ENCODE measurements at places on chromosomes 3 and 15.

GRCh38 chr3:110783541-110783940 lies 288.1 kb upstream of the NECTIN3 start:
- DNase-seq, result no peak

- no peak for DNase-seq
Observed at GRCh38 chr15:68666812-68667450, 88.1 kb downstream of the CORO2B start.

GRCh38 chr15:66620341-66620740 lies 54.5 kb upstream of the LCTL start:
- no peak for DNase-seq

- DNase-seq, result no peak
Observed at GRCh38 chr3:25648925-25649830, 15.5 kb downstream of the TOP2B start.

GRCh38 chr15:78695046-78695671 lies 54.1 kb upstream of the CHRNB4 start:
- DNase-seq, result no peak

DNA sequence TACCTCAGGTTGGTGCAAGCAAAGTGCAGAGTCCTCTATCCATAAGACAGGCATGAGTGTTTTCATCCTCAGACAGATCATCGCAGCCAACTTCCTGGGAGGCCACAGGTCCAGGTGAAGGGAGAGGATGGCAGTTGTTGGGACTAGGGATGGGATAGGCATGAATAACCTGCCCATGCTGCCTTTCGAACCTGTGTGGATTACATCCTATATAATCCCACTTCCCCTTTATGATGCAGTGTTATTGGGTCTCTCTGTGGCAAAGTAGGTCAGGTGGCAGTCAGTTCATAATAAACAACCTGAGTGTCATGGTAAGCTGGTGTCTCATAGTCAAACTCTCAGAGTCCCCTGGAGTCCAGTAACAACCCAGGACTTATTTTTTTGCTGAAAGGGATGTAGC lies 40.4 kb downstream of the CCR3 start:
- no peak for DNase-seq

- DNase-seq, result no peak
Observed at GRCh38 chr3:13788522-13789424, 91.1 kb downstream of the WNT7A start.

- DNase-seq, result peak; percentile 87
Observed at GRCh38 chr3:107956991-107957900, 133.6 kb downstream of the CD47 start.

DNA sequence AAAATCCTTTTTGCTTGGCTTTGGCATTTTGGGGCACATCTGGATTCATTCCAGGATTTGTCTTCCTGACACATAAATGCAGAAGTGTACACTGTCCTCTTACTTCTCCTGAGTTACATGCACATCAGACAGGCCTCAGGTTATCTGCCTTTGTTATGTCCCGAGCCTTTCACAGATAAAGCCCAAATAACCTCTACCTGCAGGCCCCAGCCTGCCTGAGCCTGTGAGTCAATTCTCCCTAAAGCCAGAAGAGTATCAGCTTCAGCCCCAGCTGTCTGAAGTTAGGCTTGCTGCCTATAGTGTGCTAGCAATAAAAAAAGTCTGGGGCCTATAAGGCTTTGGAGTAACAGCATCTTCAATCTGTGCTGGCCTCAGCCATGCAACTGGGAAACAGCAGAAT lies 17.7 kb upstream of the GSK3B start:
- DNase-seq, result no peak

- no peak for DNase-seq
Observed at GRCh38 chr15:82798531-82799166, 7.2 kb downstream of the FSD2 start.

DNA sequence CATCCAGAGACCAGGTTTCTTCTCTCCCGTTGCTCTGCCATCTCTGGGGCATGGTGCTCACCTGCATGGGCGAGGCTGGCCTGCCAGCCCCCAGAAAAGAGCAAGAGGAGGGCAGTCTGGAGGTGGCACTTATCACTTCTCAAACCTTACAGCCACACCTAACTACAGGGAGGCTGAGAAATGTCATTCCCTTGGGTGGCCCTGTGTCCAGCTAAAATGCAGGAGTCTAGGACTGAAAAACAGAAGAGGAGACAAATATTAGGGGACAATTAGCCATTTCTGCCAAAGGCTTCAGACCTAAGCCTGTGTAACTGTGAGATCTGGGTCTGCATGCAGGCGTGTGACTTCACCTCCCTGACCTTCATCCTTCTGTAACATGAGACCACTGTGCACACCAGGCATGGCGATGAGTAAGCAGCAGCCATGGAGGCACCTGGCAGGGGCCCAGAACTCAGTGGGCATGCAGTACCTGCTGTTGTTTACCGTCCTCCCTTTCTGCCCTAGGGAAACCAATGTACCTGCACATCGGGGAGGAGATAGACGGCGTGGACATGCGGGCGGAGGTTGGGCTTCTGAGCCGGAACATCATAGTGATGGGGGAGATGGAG lies 83.4 kb downstream of the MESD start:
- peak; percentile 51 for DNase-seq

GRCh38 chr3:23479026-23479425 lies 275.9 kb downstream of the UBE2E2 start:
- no peak for DNase-seq

DNA sequence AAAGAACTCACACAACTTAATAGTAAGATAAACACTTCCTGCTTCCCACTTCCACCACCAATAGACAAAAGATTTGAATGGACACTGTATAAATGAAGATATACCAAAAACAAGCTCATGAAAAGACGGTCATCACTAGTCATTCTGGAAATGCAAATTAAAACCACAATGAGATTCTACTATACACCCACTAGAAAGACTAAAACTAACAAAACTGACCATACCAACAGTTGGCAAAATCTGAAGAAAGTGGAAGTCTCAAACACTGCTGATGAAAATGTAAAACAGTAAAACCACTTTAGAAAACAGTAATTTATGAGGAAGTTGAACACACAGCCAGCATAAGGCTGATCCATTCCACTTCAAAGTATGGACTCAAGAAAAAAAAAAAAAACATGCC lies 35.6 kb upstream of the CD96 start:
- no peak for DNase-seq

- DNase-seq, result no peak
Observed at GRCh38 chr3:69932087-69932486, 67.4 kb upstream of the SAMMSON start.

- DNase-seq, result no peak
Observed at GRCh38 chr3:4351872-4352271, 48.7 kb downstream of the SETMAR start.

DNA sequence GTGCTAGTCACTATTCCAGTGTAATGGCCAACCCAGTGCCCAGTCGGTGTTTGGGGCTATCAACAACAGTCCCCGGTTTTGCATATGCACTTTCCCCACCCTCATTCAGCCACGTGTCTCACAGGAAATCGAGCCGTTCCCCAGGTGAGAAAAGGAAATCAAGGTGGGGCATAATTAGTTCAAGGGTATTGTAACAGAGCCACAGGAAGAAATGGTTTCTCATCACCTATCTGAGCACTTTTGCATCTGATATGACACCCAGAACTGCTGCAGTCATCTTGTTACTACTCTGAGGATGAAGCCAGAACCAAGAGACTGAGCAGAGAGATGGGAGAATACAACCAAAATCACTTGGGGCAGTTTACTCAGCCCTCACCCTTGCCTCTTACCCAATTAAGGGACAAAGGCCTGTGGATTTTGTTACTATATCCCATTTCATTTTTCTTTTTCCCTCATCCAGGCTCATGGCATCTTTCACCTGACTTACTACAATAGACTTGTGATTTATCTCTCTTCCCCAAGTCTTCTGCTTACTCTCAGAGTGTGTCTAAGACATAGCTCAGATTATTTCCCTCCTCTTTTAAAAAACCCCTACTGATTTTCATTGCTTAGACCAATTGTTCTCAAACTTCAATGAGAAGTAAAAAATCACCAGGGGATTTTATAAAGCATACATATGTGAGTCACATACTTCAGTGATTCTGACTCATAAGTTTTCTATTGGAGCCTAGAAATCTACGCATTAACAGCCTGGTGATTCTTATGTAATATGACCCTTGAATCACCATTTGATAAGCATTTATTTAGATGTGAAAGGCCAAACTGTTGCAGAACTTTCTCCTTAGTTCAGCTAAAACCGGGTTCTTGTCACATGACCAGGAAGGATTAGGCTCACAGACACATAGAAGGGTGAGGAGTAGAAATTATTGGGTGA lies 40.5 kb downstream of the TRAT1 start:
- DNase-seq, result peak; percentile 70

GRCh38 chr15:94451466-94451865 lies 220.1 kb downstream of the MCTP2 start:
- DNase-seq, result no peak

DNA sequence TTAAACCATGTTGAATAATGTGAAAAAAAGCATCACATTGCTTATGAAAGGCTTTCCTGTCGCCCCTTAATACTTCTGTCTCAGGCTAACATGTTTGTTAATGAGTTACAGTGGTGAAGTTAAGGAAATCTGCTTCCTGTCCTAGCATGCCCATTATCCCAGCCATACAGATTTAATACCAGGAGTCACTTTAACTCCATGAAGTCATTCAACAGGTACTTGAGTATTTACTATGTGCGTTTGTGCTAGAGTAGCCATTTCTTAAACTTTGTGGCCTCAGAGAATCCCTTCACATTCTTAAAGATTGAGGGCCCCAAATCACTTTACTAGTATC lies 10.1 kb upstream of the SETD5 start:
- no peak for DNase-seq

- DNase-seq, result no peak
Observed at GRCh38 chr15:43886558-43886957, 59.8 kb downstream of the WDR76 start.

DNA sequence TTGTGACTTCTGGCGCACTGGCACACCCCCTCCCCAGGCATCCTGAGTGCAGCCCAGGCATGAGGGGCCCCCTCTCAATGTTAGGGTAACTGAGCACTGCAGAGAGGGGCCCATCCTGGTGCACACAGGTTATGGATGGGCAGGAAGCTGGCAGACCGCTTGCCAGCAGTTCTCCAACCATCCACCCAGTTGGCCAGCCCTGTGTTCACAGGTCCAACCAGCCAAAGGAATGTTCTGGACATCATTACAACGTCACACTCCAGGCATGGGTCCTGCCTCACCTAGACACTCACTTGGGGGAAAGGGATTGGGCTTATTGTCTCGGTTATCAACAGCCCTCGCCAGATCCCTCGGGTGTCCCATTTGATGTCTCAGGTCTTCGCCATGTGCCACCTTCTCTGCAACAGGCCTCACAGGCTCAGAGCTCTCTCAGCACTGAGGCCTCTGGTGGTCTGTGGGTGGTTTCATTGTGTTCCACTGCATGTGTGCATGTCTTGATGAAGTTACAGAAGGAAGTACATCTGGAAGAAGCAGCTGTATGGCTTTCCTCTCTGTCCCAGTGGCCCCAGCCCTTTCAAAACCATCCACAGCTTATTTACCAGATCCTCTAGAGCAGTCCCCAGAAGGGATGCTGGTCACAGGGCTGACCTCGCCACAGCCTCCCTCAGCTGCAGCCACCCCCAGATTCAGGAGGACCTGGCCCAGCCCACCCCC lies 23.7 kb downstream of the ADCY5 start:
- DNase-seq, result no peak

DNA sequence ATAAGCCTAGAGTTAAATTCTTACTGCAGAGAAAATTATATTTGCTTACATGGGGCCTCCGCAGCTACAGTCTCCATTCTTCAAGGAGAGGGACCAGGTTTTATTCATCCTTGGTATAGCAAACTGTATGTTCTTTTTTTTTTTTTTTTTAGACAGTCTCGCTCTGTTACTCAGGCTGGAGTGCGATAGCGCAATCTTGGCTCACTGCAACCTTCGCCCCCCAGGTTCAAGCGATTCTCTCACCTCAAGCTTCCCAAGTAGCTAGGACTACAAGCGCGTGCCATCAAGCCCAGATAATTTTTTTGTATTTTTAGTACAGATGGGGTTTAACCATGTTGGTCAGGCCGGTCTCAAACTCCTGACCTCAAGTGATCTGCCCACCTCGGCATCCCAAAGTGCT lies 2.1 kb downstream of the SHQ1 start:
- no peak for DNase-seq

GRCh38 chr3:129448186-129448895 lies 8.3 kb downstream of the IFT122 start:
- no peak for DNase-seq

GRCh38 chr3:30307372-30307950 lies 298.9 kb upstream of the TGFBR2 start:
- DNase-seq, result no peak

DNA sequence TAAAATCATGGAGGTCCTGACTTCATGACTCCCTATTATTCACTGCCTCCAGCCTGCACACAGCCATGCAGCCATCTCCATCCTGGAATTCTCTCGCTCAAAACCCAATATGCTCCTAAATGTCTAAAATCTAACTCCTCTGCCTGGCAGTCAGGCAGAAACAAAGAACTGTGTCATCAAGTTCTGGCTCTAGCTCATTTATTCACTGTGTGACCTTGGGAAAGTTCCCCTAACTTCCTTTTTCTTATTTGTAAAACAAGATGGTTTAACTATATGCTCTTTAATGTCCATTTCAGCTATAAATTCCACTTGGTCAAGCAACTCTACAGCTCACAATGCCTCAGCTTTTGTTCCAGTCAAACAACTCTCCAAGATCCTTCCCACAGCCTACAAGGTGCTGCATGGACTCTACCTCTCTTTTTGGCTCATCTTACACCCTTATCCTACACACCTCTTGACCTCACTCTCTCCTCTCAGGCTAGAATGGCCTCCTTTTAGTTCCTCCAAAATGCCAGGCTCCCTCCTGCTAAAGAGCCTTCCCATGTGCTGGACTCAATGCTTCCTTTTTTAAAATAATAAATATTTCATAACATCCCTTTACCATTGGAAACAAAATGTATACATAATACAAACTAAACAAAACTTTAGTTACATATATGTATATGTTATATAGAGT lies 16.4 kb downstream of the PIK3CB start:
- no peak for DNase-seq

DNA sequence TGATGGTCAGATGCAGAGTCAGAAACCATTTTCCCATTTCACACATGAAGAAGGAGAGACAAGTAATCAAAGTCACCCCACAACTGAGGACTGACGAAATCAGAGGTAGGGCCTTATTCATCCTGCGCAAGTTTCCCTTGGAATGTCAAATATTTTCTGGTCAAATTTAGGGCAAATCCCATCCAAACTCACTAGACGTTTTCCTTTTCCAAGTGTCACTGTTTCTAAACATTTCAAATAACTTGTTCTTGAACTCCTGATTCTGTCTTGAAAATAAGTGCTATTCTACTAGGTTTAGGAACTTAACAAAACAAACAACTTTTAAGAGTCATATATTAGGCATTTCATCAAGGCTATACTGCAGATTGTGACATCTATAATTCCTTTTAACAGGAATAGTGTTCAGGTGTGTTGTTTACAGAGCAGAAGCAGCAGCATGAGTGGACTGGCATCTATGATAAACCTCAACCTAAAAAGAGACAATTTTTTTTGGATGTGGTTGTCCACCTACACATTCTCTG lies 40.7 kb downstream of the SUMF1 start:
- peak; percentile 3 for DNase-seq

DNA sequence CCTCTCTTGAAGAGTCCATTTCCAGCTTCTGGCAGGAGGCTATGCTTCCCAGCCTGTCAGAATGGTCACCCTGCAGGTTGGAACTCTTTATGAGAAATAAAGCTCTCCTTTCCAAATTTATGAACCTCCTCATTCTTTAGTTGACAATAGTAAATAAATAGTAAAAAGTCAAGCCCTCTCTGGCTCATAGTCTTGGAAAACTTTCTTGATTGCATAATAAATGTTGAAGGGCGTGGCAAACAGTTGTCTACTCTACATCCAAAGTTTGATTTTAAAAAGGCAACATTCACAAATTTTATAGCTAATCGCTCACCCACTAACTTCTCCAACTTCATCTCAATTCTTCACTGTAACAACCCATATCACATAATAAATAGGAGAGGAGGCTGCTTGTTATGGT lies 58.8 kb downstream of the MCF2L2 start:
- DNase-seq, result no peak

All from fibroblast of skin of right quadriceps (primary cell).